Left renal cortex interstitium (tissue), 4 donors: ENCODE measurements at places on chromosomes 4 and X.
A peak's percentile ranks its signal among the peaks of the same experiment; 100 is the strongest.

DNA sequence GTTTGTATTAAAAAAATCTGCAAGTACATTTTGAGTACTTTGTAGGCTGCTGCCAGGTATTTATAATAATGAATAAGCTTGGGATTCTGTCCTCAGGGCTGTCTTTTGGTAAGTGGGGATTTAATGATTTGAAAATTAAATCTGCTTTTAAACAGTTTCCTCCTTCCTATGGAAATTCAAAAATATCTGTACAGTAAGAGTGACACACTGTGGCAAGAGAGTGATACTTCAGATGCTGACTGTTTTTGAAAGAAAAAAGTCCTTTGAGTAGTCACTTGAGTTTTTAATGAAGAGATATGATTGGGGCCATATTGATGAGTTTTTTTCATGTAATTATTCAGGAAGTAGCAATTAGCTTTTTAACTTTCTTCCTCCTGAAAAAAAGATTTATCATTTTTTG, 49.2 kb downstream of the SMARCAD1 start:
- no peak for DNase-seq

- DNase-seq, result no peak
Observed at GRCh38 chr4:109266891-109267290, 35.6 kb downstream of the COL25A1 start.

DNA sequence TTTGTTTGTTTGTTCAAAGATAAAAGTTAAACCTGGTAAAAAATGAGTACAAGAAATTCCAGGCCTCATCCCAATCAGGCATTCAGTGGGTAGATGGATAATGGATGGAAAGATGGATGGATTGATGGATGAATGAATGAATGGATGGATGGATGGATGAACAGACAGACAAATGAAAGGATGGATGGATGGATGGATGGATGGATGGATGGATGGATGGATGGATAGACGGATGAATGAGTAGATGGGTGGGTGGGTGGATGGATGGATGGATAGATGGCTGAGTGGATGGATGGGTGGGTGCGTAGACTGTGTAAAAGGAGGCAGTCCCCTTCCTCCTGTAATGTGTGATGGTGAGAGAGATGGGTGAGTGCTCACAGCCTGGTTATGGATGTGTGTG, 206.7 kb downstream of the FRMPD4 start:
- no peak for DNase-seq

DNA sequence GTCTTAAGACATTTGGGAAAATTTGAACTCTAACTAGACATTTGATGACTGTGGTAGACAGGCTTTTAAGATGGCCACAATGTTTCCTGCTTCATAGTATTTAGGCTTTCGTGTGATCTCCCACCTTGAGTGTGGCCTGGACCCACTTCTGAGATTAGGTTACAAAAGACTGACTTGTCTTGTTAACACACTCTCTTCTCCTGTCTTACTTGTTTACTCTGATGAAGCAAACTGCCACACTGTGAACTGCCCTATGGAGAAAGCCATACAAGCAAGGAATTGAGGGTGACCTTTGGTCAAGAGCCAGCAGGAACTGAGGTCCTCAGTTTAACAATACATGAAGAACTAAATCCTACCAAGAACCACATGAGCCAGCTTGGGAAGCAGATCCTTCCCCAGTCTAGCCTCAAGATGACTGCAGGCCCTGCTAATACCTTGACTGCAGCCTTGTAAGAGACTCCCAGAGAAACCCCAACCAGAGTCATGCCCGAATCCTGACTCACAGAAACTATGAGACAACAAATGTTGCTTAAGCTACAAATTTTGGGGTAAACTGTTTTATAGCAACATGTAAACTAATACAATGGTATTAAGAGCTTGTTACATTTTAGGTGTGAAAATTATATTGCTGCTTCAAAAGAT, 20.3 kb downstream of the UBA6 start:
- no peak for DNase-seq

GRCh38 chr4:26062215-26062614, 148.2 kb downstream of the SMIM20 start:
- DNase-seq, result no peak

- no peak for DNase-seq
Observed at GRCh38 chrX:9379697-9380551, 84.9 kb upstream of the TBL1X start.

DNA sequence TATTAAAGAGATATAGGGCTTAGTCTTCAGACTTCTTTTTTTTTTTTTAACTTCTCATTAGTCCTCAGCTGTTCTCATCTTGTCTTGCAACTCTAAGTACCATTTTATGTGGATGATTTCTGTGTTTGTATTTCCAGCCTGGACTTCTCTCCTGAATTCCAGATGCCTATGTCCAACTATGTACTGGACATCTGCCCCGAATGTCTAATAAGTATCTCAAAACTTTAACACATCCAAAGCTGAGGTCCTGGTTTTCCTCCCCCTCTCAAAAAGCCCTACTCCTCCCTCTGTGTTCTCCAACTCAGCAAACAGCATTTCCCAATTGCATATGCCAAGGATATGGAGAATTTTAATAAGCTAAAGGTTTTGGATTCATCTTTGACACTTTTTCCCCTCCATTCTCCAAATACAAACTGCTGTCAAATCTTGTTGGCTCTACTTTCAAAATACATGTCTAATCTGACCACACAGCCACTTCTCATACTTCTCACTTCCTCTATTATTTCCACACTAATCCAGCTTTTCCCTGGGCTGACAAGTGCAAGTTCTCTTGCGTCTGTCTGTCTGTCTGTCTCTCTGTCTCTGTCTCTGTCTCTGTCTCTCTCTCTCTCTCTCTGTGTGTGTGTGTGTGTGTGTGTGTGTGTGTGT, 79.8 kb downstream of the CLCN5 start:
- no peak for DNase-seq

DNA sequence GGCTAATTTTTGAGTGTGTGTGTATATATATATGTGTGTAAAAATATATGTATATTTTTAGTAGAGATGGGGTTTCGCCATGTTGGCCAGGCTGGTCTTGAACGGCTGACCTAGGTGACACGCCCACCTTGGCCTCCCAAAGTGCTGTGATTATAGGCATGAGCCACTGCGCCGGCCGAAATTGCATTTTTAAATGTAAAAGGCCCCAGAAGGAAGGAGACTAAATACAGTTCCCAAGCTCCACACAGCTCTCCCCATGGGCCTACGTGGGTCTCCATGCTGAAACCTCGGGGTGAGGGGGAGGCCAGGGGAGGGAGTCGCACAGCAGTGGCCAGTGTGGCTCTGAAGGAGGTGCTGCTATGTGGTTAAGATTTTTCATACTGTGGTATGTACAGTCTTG, 12.8 kb upstream of the CDKN2AIP start:
- no peak for DNase-seq

DNA sequence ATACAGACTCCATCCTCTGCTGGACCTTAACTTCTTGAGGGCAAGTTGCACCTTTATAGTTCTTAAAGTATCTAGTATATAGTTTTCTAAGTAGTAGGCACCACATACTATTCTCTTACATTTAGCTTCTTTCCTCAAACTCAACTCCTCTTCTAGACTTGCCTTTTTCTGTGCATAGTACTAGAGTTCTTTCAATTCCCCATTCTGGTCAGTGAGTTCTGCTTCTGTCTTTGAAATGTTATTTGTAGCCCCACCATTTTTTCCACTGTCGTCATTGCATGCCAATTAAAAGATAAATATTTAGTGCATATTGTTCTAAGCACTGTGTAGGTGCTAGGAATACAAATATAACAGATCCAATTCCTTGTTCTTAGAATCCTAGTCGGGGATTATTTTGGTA, 31.6 kb downstream of the CDKL5 start:
- DNase-seq, result no peak

DNA sequence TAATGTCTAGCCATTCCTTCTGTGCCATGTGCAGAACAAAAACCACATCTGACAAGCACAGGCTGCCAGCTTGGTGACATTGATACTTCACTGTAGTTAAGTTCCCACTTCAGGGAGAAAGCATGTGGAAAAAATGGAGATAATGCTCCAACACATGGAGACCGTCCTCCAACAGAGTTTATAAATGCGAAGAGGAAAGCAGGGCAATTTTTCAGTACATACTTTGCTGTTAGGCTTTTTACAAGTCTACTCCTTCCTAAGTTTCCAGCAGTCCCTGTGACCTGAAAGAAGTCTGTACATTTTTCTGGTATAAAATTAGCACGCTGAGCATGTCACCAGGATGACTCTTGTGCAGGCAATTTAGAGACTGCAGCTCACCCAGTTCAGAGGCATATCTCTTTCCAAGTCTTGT, 766.9 kb upstream of the IGFBP7 start:
- DNase-seq, result no peak

- DNase-seq, result no peak
Observed at GRCh38 chrX:119502727-119503483, 34.7 kb downstream of the SLC25A5 start.

DNA sequence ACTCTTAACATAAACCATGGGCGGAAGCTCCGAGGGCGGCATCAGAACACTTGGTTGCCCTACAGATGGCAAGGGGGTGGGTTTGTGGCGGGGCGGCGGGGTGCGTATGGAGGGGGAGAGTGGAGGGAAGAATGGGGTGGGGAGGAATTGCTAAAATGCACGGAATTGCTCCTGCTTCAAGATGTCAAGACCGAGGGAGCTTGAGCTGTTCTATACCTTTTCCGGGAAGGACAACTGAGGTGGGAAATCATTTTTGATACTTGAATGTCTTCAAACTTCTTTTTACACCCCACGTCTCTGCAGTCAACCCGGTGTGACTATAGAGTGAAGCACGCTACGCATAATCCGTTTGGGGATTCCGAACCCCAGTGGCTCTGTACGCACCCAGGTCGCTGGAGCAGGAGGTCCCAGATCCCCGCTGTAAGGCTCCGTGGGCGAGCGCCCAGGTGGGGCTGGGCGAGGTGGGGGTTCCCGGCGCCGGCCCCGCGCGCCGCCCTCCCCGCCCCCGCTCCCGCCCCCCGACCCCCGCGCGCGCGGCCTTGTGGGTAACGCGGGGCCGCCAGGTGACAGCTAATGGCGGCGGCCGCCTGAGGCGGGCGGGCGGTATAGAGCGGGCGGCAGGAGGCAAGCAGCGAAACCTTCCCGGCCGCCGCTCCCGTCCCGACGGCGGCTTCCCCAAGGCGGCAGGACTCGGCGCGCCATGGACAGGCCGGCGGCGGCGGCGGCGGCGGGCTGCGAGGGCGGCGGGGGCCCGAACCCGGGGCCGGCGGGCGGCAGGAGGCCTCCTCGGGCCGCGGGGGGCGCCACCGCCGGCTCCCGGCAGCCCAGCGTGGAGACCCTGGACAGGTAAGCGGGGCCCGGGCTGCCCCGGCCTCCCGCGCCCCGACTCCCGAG, at the start of gene MTMR1:
TSS of gene MTMR1 (plus strand) at position 566 of the 894 bp plus-strand sequence. CDS start at position 701, 135 bp downstream.
- no peak for DNase-seq

DNA sequence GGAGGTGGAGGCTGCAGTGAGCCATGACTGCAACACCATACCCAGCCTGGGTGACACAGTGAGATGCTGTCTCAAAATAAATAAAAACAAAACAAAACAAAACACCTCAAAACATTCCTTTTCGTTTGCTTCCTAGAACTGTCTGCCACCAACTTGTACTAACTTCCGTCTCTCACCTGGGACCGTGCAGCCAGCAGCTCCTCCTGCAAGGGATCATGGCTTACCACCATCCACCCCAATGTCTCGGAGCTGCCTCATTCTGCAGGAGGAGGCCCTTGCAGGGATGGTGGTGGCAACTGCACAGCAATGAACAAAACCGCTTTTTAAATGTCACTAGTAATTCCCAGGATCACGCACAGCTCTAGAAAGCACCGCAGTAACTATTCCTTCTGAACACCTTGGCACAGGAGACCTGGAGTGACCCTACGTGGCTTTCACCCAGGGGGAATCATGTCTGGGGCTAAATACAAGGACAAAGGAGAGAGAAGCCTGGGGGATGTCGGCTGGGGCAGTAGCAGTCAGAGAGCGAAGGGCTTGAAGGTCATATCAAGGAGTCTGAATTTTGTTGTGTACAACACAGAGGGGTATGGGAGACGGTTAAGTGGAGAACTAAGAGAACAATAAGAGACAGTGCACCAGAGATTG, 17.4 kb upstream of the KIAA0232 start:
- DNase-seq, result no peak

DNA sequence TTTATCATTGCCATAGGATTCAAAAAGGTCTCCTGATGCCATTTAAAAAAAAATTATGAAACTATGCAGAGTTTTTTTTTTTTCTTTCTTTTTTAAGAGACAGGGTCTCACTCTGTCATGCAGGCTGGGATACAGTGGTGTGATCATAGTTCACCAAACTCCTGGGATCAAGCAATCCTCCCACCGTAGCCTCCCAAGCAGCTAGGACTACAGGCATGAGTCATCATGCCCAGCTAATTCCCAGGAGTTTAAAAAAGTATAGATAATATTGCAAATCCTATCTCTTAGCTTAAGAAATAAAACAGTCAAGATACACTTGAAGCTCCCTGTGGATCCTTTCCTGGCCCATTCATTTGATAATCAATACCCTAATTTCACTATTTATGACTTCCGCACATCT, 58.6 kb upstream of the PRSS48 start:
- no peak for DNase-seq

DNA sequence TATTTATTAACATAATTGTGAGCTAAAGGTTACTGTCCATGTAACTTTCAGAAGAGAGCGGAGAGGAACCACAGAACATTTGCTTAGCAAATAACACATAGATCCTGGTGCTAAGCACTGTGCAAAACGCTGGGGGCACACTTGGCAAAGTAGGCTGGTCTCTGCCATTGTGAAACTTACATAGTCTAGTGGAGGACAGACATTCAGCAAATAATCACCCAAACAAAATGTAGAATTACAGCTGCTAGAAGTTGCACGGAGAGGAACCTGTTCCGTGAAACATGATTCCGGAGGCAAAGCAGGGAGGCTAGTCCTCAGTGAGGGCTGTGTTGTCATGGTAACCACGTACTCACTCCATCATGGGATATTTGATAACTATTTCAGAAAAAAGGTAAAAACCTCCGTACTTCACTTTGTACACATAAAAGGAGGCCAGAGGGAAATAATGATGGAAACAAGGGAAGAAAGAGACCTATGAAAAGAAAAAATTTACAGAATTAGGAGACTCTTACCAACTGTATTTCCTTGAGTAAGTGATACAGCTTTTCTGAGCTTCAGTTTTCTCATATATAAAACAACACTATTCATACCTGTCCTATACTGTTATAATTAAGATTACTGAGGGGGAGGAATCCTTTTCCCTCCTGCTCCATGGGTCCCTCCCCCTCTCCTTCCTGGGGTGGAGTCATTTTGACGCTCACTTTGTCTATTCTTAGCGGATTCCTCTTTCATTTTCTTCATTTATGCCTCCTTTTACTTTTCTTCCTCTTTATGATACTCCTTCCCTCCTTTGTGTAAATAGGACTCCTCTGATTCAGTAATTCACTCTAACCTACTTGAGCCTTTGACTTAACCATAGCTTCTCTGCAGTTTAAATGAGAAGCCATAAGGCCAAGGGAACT, 825 bp upstream of the RASGEF1B start:
- peak; percentile 52 for DNase-seq

DNA sequence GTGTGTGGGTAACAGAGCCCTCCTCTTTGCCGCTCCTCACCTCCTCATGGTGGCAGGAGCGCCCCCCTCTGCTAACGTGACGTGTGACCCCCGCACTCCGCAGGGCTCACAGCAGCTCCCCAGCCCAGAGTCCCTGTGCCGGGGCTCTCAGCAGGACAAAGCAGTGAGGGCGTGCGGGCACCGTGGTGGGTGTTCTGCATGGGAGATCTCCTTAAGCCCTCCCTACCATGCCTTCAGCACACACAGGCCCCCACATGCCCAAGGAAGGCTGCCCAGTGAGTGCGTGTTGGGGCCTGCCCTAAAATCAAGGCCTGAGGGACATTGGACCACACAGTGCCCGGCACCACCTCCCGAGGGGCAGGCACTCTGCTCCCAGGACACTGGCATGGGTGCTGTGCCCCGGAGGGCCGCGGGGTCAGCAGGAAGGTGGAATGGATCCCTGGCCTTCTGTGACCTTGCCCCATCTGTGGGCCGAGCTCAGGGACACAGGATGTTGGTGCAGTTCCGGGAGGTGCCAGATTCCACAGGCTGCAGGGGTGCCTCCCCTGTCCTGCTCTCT, 10.1 kb downstream of the PSAPL1 start:
- no peak for DNase-seq
